Fibroblast of pulmonary artery (primary cell): ENCODE measurements at places on chromosomes 13 and 19.

DNA sequence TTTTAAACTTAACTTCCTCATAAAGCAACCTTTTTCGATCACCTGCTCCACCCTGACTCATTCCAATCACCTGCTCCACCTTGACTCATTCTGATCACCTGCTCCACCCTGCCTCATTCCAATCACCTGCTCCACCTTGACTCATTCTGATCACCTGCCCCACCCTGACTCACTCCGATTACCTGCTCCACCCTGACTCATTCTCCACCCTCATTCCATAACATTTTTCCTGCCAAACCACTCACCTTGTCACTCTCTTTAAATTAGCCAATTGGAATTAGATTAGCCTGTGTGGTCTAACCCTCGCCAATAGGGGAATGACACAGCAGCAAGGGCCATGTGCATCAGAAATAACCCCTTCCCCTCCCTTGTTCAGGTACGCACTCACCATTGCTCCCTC is 31.9 kb upstream of the ZNF83 start:
- no peak for DNase-seq

DNA sequence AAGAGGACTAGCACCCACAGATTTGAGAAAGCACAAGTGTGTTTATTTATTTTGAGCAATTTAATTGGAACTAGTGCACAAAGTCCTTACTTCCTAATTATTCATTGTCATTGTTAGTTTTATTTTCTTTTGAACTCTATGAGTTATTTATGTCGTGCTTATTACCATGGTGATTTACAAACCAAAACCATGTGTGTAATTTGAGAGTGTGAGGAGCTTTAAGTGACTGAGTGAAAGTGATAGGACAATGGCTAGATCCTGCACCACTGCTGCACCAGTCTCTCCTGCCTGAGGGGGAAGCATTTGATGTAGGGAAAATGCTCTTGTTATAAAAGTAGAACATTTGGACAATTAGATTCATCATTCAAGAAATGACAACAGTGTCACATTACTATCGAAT is 172.3 kb upstream of the KLF12 start:
- peak; percentile 20 for DNase-seq

GRCh38 chr19:43606569-43607229 is 5.2 kb upstream of the SRRM5 start:
- no peak for DNase-seq

DNA sequence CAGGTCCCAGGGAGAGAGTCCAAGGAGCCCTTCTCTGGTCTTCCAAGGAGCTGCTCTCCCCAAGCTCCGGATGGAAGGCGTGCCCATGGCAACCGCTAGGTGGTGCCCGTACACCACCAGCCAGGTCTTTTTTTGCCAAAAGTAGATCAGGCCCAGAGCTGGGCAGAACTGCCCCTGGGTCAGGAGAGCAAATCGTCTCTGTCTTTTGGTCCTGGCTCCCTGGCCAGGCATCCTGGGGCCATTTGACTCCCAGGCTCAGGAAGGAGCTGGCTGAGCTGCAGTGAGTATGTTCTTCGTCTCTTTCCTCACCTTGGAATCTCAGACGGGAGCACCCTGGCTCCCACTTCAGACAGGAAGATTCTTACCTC is 24.6 kb upstream of the BCL3 start:
- DNase-seq = peak; percentile 86

DNA sequence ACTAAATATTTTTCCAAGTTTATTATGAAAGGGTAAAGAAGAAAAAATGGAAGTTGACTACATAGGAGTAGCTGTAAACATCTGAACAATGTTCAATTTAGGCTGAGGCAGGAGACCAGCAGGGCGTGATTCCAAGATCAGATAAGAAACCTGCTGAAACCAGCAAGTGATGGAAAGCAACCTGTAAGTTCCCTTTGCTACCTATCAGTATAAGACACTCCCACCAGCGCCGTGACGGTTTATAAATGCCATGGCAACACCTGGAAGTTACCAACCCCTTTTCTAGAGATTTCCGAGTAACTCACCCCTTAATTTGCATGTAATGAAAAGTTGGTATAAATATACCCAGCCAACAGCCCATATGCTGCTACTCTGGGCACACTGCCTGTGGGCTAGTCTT is 1.1 kb upstream of the ZNF45 start:
- no peak for DNase-seq

DNA sequence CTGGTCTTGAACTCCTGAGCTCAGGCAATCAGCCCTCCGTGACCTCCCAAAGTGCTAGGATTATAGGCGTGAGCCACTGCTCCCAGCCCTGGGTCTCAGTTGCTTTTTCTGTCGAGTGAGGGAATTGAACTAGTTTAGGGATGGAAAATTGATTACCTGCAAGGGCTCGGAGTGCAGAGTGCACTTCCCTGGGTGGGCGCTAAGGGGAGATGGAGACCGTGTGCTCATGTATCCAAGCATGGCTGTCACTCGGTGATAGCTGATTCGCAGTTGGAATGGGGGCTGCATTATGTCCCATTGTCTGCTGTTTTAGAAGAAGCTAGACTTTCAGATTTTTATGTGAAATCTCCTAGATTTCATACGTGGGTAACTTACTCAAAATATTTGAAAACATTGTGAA is 139.9 kb upstream of the RFC3 start:
- DNase-seq = no peak

DNA sequence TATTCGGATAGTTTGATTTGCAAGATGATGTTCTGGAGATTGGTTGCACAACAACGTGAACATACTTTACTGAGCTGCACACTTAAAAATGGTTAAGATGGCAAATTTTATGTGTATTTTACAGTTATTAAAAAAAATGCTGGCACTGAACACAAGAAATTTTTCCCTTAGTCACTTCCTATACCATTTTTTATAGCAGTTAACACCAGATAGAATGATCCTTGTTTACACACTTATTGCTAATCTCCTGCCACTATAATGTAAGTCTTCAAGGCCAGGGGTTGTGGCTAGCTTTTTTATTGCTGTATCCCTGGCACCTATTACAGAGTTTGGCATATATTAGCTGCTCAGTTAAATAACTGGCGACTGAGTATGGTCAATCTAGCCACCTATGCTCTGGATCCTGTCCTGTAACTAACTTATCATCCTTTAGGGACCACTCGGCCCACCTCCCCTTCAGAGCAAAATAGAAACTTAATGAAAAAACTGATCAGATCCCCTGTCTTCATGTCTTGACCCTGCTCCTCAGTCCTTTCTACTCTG is 2.0 kb upstream of the EBPL start:
- peak; percentile 35 for DNase-seq

DNA sequence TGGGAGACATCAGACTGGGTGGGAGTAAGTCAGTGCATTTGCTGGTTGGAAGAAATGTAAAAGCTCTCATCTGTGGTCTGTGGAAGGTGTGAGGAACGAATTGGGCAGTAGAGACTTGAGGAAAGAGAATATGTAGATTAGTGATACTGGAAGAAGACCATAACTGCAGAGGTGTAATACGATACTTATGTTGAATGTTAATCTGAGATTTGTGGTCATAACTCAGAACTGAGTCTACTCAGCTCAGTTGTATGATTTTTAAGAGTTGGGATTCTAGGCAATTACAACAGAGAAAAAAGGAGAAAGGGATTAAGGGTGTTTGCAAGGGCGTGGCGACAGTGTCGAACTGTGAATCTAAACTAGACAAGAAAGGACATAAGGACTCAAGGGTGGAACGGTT is 3.2 kb upstream of the IL17D start:
- no peak for DNase-seq

GRCh38 chr19:38210458-38210987 is 13.5 kb downstream of the DPF1 start:
- no peak for DNase-seq

GRCh38 chr13:58795715-58796114 is 1164.2 kb downstream of the PCDH17 start:
- no peak for DNase-seq

GRCh38 chr13:113904411-113904810 is 40.5 kb upstream of the GAS6 start:
- DNase-seq = peak; percentile 49

DNA sequence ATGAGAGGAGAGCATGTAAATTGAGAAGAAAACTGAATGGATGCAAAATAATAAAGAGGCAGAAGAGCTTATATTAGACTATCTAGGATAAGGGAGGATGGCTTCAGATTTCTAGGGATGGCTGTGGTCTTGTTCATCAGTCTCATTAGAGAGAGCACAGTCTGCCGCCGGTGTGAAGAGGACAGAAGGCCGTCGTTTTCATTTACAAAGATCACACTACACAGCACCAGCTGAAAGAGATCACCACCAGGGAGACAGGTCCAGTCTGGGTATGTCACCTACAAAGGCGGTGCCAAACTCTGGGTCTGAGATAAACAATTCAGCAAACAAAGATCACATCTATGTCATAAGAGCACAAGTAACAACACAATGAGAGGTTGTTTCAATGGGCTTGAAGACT is 1222.3 kb upstream of the SLC10A2 start:
- no peak for DNase-seq

DNA sequence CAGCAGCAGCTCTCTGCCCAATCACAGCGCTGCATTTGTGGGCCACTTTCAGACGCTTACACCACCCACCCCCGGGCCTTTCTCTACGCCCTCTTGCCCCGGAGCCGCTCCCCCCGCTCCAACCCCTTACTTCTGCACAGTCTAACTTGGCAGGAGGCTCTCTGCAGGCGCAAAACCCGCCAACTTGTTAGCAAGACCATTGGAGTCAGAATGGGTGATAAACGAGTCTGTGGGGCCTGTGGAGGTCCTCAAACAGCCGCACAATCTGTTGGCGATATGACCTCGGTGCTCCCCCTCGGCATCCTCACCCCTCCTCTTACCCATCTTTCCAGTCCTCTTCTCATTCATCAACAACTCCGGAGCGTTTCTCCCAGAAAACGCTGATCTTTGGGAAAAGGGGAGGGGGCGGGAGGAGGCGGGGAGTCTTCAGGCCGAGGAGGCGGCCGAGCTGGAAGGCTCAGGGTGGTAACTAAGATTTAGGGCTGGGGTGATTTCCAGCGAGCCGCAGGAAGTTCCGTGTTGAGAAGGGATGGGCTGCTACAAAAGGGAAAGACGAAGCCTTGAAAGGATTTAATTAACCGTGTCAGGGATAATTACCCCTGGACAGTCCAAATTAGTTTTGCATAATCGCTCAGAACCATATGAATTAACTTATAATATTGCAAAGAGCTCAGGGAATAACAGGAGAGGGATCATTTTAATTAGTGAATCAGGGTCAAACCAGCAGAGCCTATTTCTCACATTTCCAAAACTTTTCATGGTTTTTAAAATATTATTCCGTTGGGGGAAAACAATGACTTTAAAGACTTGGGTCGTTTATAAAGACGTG is 4.1 kb downstream of the SOX21 start:
- no peak for DNase-seq

GRCh38 chr19:16654627-16655026 is 5.3 kb downstream of the SMIM7 start:
- DNase-seq = peak; percentile 39

DNA sequence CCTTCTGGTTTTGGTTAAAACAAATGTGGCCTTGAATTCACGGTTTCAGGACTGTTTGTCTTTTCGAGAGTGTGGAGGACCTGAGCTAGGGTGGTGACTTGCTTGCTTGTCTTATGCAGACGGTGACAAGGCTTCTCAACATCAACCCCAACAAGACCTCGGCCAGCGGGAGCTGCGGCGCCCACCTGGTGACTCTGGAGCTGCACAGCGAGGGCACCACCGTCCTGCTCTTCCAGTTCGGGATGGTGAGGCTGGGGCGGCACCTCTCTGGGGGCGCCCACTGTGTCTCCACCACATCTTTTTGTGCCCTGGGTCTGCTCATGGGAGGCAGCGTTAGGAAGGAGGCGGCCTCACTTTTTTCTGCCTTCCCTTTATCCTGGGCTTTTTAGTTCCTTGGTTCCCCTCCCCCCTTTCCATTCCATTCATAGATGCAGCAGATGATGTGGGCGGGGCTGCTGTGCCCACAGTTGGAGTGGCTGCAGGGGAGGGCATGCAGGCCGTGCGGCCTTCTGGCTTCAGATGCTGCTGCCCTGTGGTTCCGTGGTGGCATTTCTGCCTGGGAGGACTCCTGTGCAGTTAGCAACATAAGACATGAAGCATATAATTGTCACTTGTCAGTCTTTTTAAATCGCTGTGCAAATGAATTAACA is 23.3 kb downstream of the LAMP1 start:
- no peak for DNase-seq

GRCh38 chr13:41582027-41582463 is 124.7 kb downstream of the RGCC start:
- no peak for DNase-seq

DNA sequence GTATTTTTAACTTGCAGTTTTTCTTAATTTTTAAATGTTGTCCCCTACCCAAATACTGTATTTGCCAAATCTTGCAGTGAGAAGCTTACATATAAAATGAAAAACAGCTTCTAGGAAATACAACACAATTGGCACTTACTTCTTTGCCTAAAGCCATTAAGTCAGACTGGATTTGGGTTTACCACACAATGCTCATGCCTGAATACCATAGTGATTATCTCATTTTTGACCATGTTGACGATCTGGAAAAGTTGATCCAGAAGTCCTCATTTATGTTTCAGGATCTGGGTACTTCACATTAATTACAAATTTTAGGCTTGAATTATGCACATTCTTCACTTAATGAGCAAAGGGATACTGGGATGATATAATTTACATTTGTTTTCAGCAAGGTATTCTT is 2.4 kb downstream of the RNF6 start:
- no peak for DNase-seq

- DNase-seq = no peak
Measured at GRCh38 chr13:60427285-60427684, 30.3 kb downstream of the TDRD3 start.

- DNase-seq = no peak
Measured at GRCh38 chr19:47631681-47632446, 22.9 kb downstream of the BICRA start.

GRCh38 chr13:106865716-106866440 is 297.9 kb upstream of the ARGLU1 start:
- DNase-seq = no peak

GRCh38 chr13:21014502-21015170 is 46.8 kb downstream of the LATS2 start:
- DNase-seq = peak; percentile 78

DNA sequence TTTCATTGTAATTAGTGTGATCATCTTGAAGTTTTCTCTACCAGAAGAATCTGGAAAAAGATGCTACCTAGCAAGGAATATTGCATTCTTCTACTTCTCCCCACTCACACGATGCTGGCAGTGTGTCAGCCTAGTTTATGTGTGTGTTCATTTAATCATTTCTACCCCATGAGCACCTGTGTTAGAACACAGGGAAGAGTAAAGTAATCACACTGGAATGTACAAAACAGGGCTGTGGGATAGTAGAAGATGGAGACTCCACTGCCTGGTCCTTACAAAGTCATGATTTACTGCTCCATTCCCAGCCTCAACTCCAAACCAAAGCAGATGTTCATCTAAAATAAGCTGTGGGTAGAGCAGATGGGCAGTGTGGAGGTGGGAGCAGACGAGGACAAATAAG is 47.7 kb upstream of the RGCC start:
- DNase-seq = no peak

GRCh38 chr13:73865027-73865426 is 269.2 kb downstream of the KLF12 start:
- DNase-seq = peak; percentile 29
